ENCODE measurements at places on chromosomes 1 and 21. TPM values are rescaled to one million over a fixed set of nuclear protein-coding genes. Genes with fewer than 3 reads are reported as not detected.

DNA sequence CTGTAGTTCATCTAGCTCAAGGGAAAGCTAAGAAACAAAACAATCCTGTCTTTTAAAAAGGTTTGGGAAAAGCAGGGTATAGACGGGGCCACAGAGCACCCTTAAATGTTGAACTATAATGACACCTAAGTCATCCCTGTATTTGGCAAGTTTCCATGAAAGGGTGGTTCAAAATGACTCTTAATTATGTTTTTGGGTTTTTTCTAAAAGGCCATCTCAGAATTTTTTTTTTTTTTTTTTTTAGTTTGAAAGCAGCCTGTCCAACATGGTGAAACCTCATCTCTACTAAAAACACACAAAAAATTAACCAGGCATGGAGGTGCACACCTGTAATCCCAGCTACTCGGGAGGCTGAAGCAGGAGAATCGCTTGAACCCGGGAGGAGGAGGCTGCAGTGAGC, 22.2 kb downstream of the TOMM20 start:
- peaks cover 40% of the 10 kb centered on the region for H3K36me3 ChIP-seq
- no peak for DNase-seq
- H3K4me1 ChIP-seq = peaks cover 28% of the 10 kb centered on the region
- H3K4me3 ChIP-seq = no peak overlapping the region
- H3K27ac ChIP-seq = no peak overlapping the region
- peaks cover 5% of the 10 kb centered on the region for H3K27me3 ChIP-seq

Gene PGLYRP3
- total RNA-seq = not detected

DNA sequence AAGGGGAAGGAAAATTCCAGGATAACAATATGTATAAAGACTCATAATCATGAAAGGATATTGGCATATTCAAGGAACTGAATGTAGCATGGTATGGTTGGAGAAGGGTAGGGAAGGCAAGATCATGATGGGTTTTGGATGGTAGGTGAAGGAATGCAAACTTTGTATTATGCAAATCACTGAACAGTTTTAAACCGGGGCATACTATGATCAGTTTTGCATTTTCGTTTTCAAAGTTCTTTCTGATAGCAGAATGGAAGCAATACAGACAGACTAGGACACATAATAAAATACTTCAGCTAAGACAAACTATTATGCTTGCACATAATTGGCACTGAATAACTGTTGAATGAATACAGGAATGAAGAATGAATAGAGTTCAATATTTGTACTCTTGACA, 14.5 kb upstream of the CTH start:
- peaks cover 7% of the 10 kb centered on the region for H3K27me3 ChIP-seq
- H3K36me3 ChIP-seq = no peaks in the 10 kb centered on the region
- DNase-seq = no peak
- no peak overlapping the region for H3K4me3 ChIP-seq
- no peak overlapping the region for H3K27ac ChIP-seq

- peaks cover 47% of the 10 kb centered on the region for H3K4me1 ChIP-seq
- no peaks in the 10 kb centered on the region for H3K27me3 ChIP-seq
- DNase-seq = no peak
- no peaks in the 10 kb centered on the region for H3K36me3 ChIP-seq
- H3K27ac ChIP-seq = peak overlapping the region; percentile 85
Measured at GRCh38 chr1:211739671-211740411, 64.4 kb upstream of the NEK2 start.

DNA sequence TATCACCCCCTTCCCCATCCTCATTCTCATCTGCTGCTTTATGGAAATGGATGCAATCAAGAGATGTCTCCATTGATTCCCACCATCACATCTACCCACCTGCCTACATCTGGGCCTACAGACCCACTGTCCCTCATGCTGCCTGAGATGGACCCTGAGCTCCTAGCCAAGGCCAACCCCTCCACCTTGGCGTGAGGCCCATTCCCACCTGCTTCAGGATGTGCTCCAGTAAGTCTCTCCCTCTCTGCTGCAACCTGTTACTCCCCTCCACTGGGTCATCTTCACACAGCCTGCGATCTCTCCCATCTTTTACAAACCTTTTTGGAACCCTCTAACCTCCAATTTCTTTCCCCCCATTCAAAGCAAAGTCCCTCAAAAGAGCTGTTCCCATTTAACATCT, 4.5 kb upstream of the GALE start:
- H3K27me3 ChIP-seq = no peaks in the 10 kb centered on the region
- H3K4me3 ChIP-seq = no peak overlapping the region
- peak overlapping the region; percentile 34 for H3K27ac ChIP-seq
- no peaks in the 10 kb centered on the region for H3K36me3 ChIP-seq
